Stimulated activated CD4-positive, alpha-beta T cell treated with anti-CD3 and anti-CD28 coated beads, Interleukin-2, amount 100 ng/mL, for 4 hours (primary cell): ENCODE measurements at places on chromosomes 11 and 22.

DNA sequence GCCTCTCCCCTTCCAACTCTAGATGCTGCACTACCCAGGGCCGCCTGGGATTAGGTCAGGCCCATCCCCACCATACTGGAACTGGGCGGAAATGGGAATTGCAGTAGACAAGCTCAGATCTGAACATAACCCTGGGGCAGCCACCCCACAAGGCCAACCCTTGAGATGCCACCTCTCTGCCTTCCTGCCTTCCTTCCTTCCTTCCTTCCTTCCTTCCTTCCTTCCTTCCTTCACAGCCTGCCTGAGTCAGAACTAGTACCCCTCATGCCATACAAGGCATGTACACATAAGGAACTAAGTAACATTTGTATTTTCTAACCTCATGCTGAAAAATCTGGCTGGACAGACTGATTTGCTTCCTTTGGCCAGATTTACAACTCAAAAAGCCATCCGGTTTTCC is 28.0 kb downstream of the SHISAL1 start:
- no peak for DNase-seq

- no peak for DNase-seq
These were observed 68.3 kb downstream of the C11orf58 start for GRCh38 chr11:16806791-16807190.

GRCh38 chr11:65217441-65218423 is 36.0 kb downstream of the CAPN1 start:
- DNase-seq: no peak

- DNase-seq: peak; percentile 93
These were observed 937 bp upstream of the EFEMP2 start for GRCh38 chr11:65873318-65874156.

- no peak for DNase-seq
These were observed 35.9 kb downstream of the KIAA0930 start for GRCh38 chr22:45204819-45205218.

DNA sequence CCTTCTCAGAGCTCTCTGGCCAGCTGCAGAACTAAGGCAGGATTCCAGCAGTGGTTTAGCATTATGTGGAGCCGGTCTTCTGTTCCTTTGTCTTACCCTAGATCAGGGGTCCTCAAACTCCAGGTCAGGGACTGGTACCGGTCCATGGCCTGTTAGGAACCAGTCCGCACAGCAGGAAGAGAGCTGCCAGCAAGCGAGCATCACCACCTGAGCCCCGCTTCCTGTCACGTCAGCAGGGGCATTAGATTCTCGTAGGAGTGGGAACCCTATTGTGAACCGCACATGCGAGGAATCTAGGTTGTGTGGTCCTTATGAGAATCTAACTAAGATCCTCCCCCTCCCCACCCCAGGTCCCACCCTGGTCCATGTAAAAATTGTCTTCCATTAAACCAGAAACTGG is 1.6 kb downstream of the OR10G7 start:
- no peak for DNase-seq

GRCh38 chr22:22932512-22932941 is 44.9 kb downstream of the IGLL5 start:
- DNase-seq: no peak

DNA sequence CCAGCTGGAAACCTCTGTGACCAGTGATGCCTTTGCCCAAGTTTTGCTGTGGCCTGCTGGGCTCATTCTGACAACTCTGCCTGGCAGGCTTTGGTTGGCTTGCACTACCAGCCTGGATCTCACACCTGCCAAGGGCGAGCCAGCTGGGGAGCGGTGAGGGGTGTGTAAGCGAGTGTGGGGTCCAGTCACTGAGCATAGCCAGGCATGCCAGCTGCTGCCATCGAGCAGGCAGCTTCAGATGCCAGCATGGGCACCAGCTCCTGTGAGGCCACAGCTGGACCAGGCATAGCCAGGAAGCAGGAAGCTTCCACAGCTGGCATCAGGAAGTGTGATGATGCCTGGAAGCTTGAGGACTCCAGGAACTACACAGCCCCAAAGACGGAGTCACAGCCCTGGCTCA is 1674.6 kb downstream of the LRRC4C start:
- no peak for DNase-seq

DNA sequence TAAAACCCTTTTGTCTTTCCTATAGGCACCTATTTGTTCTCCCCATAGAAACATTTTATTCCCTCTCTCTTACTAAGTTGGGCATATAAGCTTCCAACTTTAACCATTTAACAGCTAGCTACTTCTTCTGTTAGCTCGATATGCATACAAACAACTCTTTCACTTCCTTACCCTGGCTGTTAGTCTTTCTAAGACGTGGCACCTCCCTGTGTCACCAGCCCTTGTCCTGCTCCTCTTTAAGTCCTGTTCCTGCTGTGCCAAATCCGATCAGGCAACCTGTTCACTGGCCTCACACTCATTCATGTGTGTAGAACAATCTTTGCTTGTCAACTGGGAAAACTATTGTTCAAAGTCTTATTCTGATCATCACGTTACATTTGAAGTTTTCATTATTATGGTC is 1376.1 kb upstream of the TENM4 start:
- no peak for DNase-seq

GRCh38 chr11:82936261-82936660 is 34.7 kb downstream of the DDIAS start:
- DNase-seq: no peak

- no peak for DNase-seq
These were observed 6.7 kb downstream of the CD5 start for GRCh38 chr11:61108847-61109585.
